ENCODE measurements at places on chromosomes 12 and 14.

DNA sequence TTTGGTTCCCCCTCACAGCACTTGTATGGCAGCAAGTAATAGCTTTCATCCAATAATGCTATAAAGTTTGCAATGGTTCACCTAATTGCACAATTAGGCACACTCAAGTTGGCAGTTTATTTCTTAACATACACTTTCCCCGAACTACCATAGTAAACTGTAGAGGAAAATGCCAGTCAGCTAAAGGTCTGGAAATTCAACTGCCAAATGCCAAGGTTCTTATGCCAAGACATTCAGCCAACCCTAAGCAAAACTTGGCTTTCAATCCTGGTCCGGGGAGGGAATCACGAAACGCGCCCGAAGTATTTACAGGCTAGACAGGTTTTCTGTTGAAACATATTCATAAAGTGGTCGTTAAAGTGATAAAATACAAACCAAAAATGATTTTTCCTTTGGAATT is 1512.4 kb upstream of the FLRT2 start:
- no peak for DNase-seq

DNA sequence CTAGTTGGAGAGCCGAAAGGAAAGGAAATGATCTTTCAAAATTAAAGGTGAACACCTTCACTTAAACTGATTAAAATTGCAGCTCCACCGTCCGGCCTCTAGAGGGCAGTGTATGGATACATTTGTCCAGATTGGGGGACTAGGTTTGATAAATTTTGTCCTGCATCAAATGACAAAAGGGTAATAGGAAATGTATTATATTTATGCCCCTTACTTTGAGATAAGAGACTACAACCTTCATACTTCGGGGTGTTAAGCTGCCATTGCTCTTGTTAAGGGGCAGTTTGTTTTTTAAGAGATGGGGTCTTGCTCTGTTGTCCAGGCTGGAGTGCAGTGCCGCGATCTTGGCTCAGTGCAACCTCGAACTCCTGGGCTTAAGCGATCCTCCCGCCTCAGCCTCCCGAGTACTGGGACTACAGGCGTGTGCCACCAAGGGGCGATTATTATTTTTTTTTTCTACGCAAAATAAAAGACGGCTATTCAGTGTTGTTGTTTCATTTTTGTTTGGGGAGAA is 818 bp upstream of the SUOX start:
- no peak for DNase-seq

- DNase-seq: no peak
Observed at GRCh38 chr14:104399432-104400155, 180.0 kb upstream of the C14orf180 start.

- DNase-seq: no peak
Observed at GRCh38 chr14:72013721-72014345, 81.6 kb downstream of the RGS6 start.

- no peak for DNase-seq
Observed at GRCh38 chr12:39277416-39277815, 165.5 kb downstream of the KIF21A start.

- DNase-seq: no peak
Observed at GRCh38 chr14:65179918-65180724, 77.8 kb upstream of the MAX start.

GRCh38 chr12:56721216-56721615 is 3.9 kb downstream of the NACA start:
- no peak for DNase-seq

DNA sequence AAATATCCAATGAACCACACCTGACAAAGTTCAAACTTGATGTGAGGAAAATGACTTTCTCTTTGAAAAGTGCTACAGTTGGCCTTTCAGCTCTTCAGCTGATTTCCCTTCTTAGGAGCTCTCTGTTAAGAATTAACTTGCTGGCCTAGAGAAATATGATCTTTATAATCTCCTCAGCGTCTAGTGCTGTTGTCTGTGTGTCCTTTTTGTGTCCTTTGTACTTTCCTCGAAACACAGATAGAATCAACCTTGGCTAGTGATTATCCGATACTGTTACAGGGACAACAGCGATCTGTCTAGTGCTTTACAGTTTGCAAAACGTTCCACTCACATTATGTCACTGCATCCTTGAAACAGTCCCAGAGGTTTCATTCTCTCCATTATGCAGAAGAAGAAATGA is 162.8 kb upstream of the RMST start:
- no peak for DNase-seq

DNA sequence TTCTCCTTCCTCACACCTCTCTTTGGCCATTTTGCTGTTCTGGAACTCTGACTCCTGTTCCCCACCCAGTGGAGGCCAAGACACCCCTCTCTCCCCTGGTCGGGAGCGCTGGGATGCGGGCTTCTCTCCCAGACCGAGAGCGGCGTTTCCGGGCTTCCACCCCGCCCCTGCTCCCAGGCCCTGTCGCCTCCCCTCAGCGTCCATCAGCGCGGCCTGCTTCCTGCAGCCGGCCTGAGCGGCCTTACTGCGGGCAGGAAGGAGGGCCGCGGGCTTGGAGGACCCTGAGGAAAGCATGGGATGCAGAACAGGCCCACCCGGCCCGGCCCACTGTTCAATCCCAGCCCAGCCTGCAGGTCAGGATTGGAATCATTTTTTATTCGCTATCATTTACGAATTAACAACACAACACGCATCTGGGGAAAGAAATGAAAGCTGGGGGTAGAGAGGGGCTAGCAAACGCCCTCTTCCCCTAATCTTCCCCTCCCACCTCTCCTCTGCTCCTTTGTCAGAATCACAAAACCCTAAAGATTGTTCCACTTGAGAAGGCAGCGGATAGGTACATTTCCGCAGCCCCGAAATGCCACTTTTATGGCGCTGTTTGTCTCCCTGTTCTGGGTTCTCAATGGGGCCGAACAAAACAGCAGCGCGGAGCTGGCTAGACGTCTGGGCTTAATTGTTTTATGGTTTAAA is 3.8 kb upstream of the HOXC8 start:
- no peak for DNase-seq

- no peak for DNase-seq
Observed at GRCh38 chr12:45852508-45852907, 123.0 kb downstream of the ARID2 start.

DNA sequence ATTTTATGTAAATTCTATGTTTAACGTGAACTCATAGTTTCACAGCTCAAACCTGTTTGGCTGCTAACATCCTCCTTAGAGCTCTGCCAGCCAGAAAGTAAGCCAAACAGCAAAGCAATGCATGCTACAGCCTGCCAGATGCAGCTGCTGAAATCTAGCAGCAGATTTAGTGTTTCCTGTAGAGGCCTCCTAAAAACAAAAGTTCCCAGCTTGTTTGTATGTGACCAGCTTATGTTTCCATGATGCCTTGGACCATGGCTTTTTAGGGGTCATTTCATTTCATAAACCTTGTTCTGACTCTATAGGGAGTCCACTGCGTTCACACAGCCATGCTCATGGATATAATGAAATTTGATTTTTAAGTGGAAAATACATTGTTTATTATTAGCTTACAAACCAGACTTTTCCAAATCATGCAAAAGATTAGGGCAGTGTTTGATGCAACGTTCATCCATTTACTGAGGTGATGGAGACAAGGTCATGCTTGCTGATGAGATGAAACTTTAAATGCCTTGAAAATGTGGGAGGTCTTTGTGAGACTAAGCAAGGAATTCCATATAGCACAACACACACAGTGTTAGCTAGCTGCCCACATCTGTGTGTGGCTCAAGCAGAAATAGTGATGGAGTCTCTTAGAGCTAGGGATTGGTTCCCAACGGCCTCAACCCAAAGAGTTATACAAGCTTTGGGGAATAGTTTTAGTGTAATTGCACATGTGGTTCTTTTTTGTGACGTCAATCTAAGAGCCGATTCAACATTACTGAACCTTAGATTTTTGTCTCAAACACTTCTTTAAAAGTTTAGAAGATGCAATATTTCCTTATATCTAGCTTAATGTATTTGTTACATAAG is 157.5 kb upstream of the LRIG3 start:
- no peak for DNase-seq

GRCh38 chr14:88247228-88247627 is 75.8 kb downstream of the KCNK10 start:
- no peak for DNase-seq

DNA sequence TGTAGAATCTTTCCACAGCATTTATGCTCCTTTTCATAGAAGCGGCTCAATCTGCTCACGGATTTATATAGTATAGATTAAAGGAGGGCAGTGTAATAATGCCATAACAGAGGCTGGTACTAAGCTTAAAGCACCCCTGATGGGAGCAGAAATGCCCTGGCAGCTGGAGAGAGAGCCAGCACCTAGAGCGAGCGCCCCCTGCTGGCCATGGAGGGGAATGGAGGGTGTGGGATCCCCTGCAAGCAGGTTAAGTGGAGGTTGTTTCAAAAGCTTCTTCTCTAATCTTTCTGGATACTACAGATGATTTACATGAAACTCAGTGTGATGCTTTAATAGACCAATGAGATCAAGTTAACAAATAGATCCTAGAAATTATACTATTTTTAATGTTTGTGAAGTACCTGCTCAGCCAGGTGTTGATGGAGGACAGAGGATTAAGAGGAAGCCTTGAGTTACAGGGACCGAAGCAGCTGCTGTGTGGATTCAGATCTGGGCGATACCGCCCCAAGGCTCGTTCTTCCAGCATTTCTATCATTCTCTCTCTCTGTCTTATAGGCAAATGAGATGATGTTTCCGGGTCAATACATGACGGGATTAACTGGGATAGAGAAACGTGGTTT is 1519.3 kb upstream of the TMEM132C start:
- no peak for DNase-seq

GRCh38 chr12:131721548-131721947 is 10.7 kb downstream of the SFSWAP start:
- no peak for DNase-seq

DNA sequence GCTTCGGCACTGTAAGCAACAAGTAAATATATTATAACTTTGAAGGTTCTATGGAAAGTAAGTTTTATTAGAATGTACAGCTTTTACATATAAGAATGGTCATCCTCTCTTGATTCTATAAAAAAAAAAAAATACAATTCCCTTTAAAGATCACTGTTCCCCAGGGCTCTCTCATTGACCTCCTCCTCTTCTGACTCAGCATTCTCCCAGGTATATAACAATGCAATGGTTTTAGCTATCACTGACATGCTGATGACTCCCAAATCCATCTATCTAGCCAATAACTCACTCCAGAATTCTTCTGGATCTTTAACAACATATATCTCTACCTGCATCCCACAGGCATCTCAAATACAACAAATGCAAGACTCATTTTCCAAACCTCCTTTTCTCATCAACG is 62.7 kb downstream of the EEA1 start:
- no peak for DNase-seq

- DNase-seq: no peak
Observed at GRCh38 chr12:113479590-113480335, 8.1 kb upstream of the LHX5 start.

DNA sequence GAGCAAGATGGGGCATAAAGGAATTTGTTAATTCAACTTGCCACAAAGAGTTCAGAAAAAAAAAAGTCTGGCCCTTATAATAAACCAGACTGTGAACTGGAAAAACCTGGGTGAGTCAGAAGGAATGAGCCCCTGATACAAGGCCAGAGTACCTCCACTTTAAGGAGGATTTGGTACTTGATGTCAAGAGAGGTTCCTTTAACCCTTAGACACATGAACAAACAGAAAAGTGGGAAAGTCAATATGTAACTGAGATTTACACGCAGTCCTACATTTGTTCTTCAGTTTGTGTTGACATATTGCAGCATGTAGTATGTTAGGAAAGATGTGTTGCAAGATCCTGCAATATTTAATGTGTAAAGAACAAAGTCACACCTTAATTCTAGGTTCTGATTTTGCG is 14.2 kb upstream of the SLC38A4 start:
- DNase-seq: no peak

DNA sequence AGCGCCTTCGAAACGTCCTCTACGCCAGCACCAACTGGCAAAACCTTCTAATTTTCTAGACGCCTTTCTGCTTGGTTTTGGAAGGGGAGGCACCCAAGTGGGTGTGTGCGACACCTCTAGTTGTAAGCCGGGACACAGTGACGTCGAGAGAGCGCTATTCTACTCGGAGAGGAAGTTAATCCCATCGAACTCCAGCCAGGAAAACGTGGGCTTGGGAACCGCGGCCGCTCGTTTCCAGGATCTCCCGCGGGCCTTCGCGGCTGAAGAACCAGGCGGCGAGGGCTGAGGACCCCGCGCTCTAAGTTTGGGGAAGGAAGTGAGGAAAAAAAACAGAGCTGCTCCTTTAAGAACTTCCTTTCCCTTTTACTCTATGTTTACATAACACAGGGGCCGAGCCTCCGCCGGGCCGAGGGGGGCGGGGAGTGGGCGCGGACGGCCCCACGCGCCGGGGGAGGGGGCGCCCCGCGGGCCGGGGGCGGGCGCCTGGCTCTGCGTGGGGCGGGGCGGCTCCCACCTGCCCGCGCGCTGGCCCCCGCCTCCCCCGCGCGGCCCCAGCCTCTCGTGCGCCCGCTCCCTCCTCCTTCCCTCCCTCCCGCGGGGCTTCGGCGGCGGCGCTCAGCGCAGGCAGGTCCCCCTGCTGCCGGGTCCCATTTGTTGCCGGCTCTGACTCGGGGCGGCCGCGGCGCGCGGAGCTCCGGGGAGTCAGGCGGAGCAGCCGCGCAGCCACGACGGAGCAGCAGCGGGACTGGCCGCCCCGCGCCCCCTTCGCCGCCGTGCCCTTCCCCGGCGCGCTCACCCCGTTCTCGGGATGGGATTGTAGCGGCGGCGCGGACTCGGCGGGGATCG is at the start of gene PELI2:
Gene PELI2 (plus strand): TSS at position 647 of the 846 bp plus-strand sequence. CDS start 250 bp downstream, outside the sequence.
- DNase-seq: peak; percentile 66

GRCh38 chr14:92717571-92718042 is 30.8 kb downstream of the LGMN start:
- DNase-seq: no peak

All from DMS 273 treated with DMSO at 0.1 percent for 48 hours (cell line).